Esophagus squamous epithelium (tissue), 5 donors: ENCODE measurements at places on chromosomes 5 and 9.

DNA sequence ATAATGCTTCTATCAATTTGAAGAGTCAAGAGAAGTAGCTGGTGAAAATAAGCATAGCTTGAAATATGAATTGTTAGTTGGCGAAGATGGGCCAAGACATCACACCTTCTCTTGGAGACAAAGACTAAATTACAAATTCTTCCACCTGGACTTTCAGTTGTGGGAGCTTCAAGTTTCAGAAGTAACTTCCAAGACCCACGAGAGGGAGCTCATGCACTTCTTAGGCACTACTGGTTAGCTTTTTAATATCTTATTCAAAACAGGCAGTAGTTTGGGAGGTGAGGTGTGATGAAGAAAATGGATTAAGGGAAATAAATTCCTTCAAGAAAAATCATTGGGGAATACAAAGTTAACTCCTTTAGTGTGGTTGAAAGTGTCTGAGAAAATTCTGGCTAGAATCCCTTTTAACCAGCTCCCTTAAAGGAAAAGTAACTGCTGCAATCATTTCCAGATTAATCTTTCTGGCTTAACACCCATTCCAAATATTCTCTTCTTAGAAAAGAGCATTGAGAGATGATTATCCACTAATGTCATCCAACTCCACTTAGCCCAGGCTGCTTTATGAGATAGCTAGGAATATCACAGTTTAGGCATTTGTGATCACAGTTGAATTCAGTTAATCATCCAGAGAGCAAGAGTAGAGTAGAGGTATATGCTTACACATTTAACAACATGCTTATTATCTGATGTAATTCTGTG lies 139.5 kb upstream of the DMRTA1 start:
- no peak for DNase-seq

- no peak for DNase-seq
Observed at GRCh38 chr9:70043689-70044489, at the start of gene MAMDC2. Gene MAMDC2, plus strand, starts transcription at chr9:70043848. Its CDS starts 350 bp downstream, at chr9:70044198.

GRCh38 chr5:88666761-88667495 lies 216.1 kb downstream of the MEF2C start:
- no peak for DNase-seq

- no peak for DNase-seq
Observed at GRCh38 chr9:28319981-28320380, 746.7 kb upstream of the C9orf72 start.

DNA sequence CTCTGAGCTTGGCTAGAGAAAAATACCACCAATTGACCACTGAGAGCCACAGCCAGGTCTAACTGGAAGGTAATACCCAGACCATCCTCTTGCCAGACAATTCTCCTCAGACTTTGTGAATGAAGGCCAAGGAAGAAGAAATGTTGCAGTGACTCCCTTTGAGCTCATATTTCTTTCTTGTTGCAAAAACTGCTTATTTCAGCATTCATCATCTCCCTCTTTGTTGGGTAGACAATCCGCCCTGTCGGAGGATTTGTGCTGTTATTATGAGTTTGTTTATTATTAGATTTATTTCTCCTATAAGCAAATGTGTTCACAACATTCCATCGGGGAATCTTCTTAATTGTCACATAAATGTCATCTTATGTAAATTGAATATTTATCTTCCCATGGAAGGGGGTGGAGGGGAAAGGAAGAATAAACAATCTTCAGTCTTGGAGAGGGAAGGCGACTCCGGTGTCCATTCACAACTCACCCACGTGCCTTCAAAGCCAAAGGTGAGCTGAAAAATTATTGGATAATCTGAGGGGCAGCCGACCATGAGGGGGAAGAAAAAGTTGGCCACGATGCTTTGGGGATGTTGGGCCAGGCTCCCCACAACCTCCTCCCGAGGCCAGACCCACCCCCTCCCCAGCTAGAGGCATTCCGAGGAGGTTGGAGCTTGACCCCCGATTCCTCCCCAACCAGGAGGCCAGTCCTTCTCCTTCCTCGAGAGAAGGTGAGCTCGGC lies 1.8 kb upstream of the JADE2 start:
- DNase-seq, result no peak

GRCh38 chr5:155651-156410 lies 35.5 kb upstream of the LRRC14B start:
- DNase-seq, result no peak

DNA sequence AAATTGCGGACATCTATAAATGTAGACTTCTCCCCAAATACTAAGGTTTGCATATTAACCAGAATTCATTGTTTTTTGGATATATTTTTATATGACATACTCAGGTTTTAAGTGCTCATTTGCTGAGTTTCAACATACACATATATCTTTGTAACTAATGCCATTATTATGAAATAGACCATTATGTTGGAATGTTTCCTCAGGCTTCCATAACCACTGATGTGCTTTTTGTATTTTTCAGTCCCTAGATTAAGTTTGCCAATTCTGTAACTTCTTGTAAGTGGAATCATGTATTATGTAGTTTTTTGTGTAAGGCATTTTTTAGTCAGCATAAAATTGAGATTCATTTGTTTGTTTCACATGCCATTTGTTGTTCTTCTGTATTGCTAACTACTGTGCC lies 32.1 kb downstream of the HSPA4 start:
- DNase-seq, result no peak

DNA sequence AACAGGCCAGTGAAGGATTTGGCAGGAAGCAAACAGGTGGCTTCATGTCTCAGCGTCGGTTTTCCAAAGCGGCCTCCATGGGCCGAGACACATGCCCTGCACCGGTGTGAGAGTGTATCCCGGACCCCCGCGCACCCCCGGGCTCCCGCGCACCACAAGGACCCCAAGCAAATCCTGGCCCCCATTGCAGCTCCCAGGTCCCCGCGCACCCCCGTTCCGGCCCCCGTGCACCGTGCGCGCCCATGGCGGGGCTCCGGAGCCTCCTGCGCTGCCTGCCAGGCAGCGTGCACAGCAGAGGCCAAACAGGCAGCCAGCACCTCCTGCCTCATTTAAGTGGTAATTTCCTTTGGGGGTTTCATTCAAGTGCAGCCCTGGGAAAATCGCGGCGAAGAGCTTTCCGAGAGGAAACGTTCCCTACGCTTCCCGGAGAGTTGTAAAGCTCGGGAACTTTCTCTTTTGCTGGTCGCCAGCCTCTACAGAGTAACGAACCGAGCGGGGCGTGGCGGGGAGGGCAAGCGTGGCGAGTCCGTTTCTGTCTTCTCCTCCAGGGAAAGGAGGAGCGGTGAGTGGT lies 145.5 kb upstream of the SLC24A2 start:
- no peak for DNase-seq

GRCh38 chr5:72426019-72426418 lies 81.2 kb downstream of the ZNF366 start:
- DNase-seq, result no peak

- DNase-seq, result no peak
Observed at GRCh38 chr9:113929634-113930389, 53.7 kb downstream of the ZNF618 start.

- DNase-seq, result no peak
Observed at GRCh38 chr9:137256856-137257255, 1.7 kb downstream of the NELFB start.

DNA sequence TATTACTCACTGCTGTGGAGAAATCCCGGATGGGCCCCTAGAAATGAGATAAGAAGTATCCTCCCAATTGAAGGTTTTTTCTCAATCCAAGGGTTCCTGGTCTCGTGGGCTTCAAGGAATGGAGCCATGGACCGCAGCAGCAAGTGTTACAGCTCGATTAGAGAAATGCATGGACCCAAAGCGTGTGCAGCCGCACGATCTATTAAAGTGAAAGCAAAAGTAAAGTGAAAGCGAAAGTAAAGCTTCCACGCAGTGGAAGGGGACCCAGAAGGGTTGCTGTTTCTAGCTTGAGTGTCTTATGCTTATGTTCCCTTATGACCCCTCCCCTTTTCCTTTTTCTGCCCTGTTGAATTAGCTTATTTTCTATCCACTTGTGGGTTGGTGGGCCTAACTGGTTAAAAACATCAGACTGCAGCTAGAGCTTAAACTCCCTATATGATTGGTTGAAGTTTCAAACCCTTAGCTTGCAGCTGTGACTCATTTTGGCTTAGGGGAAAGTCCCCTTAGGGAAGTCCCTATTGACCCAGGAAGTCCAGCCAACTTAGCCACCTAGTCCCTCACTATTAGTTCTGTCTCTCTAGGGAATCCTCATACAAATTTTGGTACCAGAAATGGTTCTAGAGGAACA lies 1111.8 kb downstream of the TAF11L14 start:
- no peak for DNase-seq

DNA sequence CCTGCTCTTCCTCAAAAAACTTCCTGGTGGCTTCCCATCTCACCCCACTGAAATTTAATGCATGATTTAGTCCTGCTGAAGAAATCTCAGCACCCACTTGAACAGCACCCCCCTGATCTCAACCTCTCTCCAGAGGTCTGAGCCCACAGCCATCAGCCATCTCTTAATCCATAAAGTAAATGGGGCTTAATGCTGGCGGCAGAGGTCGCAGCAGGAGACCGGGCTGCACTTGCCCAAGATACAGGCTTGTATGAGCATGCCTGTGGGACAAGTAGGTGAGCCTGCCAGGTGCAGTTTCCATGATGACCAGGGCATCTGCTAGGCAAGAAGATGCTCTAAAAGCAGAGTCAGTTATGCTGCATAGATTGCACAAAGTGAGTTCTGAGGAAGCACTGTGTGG lies 52.4 kb upstream of the CTXN3 start:
- no peak for DNase-seq

DNA sequence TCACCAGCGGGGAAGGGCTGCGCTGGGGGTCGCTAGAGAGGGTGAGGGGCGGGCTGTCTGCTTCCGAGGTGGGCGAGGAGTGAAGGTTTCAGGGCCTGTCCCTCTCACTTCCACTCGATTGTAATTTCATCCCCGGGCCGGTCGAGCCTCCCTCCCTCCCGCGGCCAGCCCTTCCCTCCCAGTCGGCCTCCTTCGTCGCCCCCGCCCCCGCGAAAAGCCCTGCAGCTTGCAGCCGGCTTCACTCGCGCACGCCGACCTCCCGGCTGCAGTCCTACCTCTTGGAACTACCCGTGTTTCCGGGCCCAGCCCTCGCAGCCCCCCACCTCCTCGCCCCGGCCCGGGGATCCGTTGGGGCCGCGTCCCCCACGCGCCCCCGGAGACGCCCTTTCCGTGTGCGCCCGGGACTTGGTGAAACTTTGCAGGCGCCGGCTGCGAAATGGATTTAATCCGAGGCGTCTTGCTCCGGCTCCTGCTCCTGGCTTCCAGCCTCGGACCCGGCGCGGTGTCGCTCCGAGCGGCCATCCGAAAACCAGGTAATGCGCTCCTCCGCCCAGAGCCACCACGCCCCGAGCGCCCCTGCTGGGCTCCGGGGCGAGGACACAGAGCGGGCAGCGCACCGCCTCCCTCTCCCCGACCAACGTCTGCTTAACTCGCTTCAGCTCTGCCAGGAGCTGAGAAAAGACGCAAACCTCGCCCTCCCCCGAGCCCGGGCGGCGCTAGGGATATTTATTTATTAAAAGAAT lies at the start of gene EGFLAM:
TSS of gene EGFLAM (plus strand) at position 241 of the 743 bp plus-strand sequence. CDS start at position 437, 196 bp downstream.
- DNase-seq, result no peak

- DNase-seq, result peak; percentile 17
Observed at GRCh38 chr9:94656200-94656599, 16.9 kb upstream of the FBP1 start.

- DNase-seq, result peak; percentile 56
Observed at GRCh38 chr9:128117613-128118471, 9.7 kb downstream of the PTGES2 start.
